ENCODE measurements at places on chromosomes 3 and 15. TPM values are rescaled to one million over a fixed set of nuclear protein-coding genes. Genes with fewer than 3 reads are reported as not detected.

GRCh38 chr15:68584756-68585573 is 6.2 kb downstream of the CORO2B start:
- DNase-seq: no peak

- no peak for DNase-seq
Measured at GRCh38 chr3:39990532-39990931, 181.1 kb downstream of the MYRIP start.

DNA sequence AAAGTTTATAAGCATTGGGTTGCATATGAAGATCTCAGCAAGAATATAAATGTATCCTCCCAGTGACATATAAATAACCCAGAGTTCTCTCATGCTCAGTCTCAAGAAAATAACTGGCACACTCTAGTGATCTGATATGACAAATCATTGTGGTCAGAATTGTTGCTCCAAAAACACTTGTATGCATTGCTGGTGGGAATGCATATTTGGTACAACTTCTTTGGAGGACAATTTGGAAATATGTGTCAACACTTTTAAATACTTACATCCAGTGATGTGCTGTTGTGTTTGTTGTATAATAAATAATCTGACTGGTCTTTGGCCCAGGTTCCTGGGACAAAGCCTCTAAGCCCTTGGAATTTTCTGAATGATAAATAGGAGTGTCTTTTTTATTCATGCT is 66.7 kb upstream of the STT3B start:
- no peak for DNase-seq

- no peak for DNase-seq
Measured at GRCh38 chr15:60414016-60414682, 16.4 kb upstream of the ANXA2 start.

GRCh38 chr3:14664170-14664569 is 10.8 kb upstream of the C3orf20 start:
- no peak for DNase-seq

FES gene
- 968 TPM for total RNA-seq

SLC25A20 gene
- 21.6 TPM for total RNA-seq

- no peak for DNase-seq
Measured at GRCh38 chr15:75655931-75656330, 8.2 kb downstream of the SNX33 start.

- DNase-seq: no peak
Measured at GRCh38 chr15:29094711-29095110, 174.9 kb downstream of the NSMCE3 start.

COLQ gene
- 3.3 TPM for total RNA-seq

DNA sequence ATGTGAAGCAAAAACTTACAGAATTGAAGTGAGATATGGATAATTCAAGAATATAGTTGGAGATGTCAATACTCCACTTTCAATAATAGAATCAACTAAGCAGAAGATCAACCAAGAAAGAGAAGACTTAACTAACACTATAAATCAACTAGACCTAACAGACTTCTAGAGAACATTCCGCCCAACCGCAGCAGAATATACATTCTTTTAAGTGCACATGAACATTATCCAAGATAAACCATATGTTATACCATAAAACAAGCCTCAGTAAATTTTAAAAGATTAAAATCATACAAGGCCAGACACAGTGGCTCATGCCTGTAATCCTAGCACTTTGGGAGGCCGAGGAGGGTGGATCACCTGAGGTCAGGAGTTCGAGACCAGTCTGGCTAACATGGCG is 5.5 kb upstream of the TEX55 start:
- no peak for DNase-seq

- no peak for DNase-seq
Measured at GRCh38 chr3:61451841-61452240, 109.5 kb upstream of the PTPRG start.

DNA sequence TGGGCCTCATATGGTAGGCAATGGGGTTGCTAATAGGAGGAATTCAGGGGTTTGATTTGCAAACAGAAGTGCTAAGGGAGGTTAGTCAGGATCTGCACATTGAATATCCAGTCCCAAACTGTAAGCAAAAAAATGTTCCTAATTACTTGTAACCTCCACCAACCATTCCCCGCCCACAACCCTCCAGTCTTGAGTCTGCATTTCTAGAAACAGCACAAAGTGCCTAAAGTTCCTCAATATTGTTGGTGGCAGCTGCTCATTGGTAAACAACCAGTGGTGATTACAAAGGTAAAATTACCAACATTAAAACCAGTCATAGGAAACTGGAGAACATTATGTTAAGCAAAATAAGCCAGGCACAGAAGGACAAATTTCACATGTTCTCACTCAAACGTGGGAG is 18.9 kb downstream of the HDC start:
- no peak for DNase-seq

Measured in uterus (tissue), 4 donors.